ENCODE measurements at places on chromosomes 6 and 20. TPM values are rescaled to one million over a fixed set of nuclear protein-coding genes. Genes with fewer than 3 reads are reported as not detected.
A peak's percentile ranks its signal among the peaks of the same experiment; 100 is the strongest.

DNA sequence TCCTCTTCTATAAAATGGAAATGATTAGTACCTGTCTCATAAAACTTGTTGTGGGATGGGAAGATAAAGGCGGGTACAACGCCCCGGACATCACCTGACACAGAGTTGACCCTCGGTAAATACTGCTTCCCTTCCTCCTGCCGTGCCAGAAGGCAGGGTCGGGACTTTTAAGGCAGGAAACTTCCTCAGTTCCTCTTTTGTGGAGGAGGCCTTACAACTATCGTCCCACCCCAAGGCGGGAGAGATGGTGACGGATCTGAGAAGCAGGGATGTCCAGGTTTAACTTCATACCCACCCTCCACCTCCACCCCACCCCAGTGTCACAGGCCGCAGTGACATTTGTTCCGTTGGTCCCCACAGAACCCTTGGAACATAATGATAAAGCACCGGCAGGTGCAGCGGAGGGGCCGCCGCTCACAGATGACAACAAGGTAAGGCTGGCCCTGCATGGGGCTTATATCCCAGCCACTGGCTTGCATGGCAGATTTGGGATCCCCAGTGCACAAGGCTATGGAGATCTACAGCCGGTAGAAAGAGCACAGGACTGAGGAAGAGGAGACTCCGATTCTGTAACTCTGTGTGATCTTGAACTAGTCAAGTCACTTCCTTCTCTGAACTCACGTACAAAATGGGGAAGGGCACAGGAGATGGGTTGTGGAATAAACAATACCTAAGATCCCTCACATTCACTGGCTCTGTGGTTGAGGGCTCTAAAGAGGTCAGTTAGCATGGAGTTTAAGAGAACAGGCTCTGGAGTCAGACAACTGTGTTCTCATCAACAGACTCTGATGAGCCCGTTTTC, 764 bp downstream of the DNTTIP1 start:
- DNase-seq: peak; percentile 64

DNA sequence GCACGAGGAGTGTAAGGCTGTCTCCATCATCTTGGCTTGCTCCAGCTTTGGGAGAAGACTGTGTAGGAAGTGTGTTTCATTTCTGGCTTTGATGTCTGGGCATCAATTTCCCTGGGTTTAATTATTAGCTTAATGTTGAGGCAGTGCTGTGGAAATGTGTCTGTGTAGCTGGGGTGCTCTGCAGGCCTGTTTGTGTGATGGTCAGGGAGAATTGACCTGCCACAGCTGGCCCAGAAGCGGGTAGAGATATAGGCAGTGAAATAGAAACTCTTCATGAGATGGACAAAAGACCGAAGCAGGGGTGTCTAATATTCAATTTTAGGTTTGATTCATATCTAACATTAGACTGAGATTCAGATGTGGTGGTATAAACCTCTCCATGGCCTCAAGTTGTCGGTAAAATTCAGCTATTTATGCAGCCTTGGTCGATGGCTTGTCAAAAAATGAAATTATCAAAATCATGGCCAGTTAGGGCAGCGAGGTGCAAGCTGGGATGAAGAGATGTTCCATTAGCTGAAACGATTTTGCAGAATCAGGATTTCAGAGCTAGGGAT, 95.3 kb upstream of the SNX9 start:
- no peak for DNase-seq

The ETV7 gene
- not detected for total RNA-seq

- DNase-seq: no peak
Observed at GRCh38 chr6:7974938-7975763, 64.6 kb upstream of the TXNDC5 start.

GRCh38 chr20:1820138-1821079, 74.8 kb upstream of the SIRPA start:
- no peak for DNase-seq

The SEMG1 gene
- total RNA-seq: not detected

The CDH26 gene
- total RNA-seq: not detected
